NB4 (cell line): ENCODE measurements at places on chromosomes 7 and 10.
A peak's percentile ranks its signal among the peaks of the same experiment; 100 is the strongest.

DNA sequence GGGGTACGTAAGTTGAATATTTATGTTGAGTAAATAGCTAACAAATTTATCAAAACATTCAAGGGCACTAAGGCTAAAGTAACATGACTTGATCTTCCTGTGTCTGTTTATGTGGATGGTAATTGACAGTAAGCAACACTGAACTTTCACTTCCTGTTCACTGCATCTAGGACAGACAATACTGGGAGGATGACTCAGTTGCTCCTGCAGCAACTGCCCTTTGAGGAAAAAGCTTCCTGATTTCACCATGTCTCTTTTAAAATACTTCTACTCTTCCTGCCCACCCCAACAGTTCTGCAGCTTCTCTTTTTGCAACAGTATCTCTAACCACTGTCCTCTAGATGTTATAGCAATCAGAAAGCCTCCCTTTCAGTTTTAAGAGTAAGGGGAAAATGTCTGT lies 76.6 kb upstream of the HGF start:
- peak; percentile 99 for DNase-seq

DNA sequence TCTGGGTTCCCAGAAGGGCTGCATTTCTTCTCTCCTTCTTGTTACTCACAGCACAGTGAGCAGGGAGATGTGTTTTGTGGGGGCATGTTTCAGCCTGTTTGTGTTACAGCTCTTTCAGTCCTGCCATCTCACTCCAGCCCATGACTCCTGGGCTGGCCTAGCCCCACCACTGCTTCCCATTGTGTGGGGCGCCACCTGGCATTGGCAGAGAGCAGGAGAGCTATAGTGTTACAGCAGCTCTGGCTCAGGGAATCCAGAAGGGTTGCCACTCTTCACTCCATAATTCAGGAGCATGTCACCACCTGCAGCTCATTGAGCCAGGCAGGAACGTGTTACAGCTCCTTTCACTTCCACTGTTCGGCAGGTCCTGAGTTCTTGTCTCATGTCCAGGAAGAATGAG lies 30.0 kb downstream of the CLDN12 start:
- no peak for DNase-seq

GRCh38 chr10:124313374-124313773 lies 105.3 kb downstream of the OAT start:
- no peak for DNase-seq

- no peak for DNase-seq
Measured at GRCh38 chr10:126059076-126059826, 162.9 kb downstream of the FANK1 start.

- DNase-seq, result no peak
Measured at GRCh38 chr10:24650669-24651391, 72.9 kb downstream of the ARHGAP21 start.

GRCh38 chr10:95278061-95278988 lies 12.5 kb downstream of the PDLIM1 start:
- no peak for DNase-seq

GRCh38 chr10:92845921-92846320 lies 2.4 kb upstream of the EXOC6 start:
- peak; percentile 75 for DNase-seq

- DNase-seq, result no peak
Measured at GRCh38 chr7:44639671-44640321, 33.4 kb downstream of the OGDH start.

GRCh38 chr10:23373156-23373555 lies 28.6 kb upstream of the C10orf67 start:
- DNase-seq, result no peak

- peak; percentile 20 for DNase-seq
Measured at GRCh38 chr10:96413151-96413787, 54.5 kb upstream of the OPALIN start.

GRCh38 chr10:62894156-62894555 lies 78.0 kb upstream of the EGR2 start:
- no peak for DNase-seq

GRCh38 chr7:39950473-39951225 lies 593 bp downstream of the CDK13 start:
- peak; percentile 83 for DNase-seq

- DNase-seq, result no peak
Measured at GRCh38 chr10:66836057-66836456, 89.8 kb upstream of the LRRTM3 start.

GRCh38 chr10:90319188-90319914 lies 538.5 kb downstream of the HTR7 start:
- DNase-seq, result peak; percentile 26

DNA sequence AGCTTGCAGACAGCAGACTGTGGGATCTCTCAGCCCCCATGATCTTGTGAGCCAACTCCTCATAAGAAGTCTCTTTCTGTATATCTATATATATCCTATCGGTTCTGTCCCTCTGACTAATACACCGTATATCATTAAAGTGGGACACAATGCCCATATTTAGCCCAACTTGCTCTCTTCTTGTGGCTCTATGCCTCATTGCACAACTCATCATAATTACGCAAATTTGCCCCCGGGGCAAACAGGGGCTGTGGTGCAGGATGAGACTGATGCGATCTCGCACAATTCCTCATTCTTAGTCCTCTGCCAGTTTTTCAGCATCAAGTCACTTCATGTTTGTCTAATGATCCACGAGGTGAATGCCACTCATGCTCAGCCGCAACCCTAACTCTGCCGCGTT lies 183.2 kb downstream of the PRPF18 start:
- DNase-seq, result peak; percentile 80

GRCh38 chr7:17640730-17641377 lies 299.4 kb downstream of the SNX13 start:
- peak; percentile 63 for DNase-seq

DNA sequence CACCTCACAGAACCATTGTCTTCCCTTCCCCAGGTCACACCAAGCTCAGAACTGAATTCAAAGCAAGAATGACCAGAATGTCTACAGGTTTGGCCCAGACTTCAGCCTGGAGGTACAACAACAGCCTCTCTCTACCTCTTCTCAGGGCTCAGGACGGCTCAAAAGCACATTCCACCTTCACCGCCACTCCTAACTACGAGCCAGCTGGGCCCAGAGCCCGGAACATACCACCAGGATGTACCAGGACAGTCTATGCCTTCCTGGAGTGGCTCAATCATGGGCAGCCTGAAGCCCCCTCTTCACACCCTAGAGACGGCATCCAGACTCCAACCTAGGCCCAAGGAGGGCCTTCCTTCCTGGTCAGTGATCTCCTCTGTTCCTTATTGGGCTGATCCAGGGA lies 41.6 kb downstream of the ANXA8 start:
- DNase-seq, result no peak

DNA sequence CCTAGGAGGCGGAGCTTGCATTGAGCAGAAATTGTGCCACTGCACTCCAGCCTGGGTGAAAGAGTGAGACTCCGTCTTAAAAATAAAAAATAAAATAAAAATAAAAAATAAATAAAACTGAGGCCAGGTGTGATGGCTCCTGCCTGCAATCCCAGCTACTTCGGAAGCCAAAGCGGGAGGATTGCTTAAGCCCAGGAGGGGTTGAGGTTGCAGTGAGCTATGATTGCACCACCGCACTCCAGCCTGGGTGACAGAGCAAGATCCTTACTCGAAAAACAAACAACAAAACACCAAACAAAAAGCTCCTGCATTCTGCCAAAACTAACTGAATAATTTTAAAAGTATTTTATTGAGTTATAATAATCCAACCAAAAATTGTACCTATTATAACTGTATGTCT lies 36.2 kb downstream of the AGAP4 start:
- DNase-seq, result peak; percentile 15

DNA sequence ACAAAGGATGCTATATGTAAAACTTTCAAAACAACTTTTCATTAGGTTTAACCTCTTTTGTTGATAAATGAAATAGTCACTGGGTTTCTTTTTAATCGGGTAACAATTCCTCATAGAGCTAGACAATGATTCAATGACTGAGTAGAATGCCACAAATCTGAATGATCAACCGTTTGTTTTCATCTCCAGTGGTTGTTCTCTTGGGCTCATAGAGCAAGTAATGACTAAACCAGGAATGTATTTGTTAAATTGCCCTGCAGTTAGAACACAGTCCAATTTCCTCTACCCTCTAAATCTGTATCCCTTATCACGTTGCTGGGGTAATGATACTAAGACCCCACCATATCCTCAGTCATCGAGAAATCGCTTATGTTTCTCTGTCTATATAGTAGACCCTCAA lies 40.0 kb downstream of the CNNM1 start:
- DNase-seq, result no peak

DNA sequence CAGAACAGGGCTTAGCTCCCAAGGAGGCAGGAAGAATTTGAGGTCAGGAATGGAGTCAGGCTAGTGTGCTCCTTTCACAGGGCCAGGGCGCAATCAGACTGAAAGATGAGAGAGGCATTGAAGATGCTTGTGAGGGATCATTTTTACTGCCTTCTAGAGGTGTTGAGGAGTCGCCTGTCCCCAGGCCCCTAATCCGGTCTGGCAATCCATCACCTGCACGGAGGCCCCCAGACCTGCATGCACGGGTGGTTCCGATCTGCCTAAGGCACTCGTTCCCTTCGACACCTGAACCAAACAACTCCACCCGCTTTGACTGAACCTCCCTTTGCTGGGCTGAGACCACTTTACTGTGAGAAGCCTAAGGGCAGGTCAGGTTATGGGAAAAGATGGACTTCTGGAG lies 8.0 kb downstream of the FOXI2 start:
- DNase-seq, result no peak

DNA sequence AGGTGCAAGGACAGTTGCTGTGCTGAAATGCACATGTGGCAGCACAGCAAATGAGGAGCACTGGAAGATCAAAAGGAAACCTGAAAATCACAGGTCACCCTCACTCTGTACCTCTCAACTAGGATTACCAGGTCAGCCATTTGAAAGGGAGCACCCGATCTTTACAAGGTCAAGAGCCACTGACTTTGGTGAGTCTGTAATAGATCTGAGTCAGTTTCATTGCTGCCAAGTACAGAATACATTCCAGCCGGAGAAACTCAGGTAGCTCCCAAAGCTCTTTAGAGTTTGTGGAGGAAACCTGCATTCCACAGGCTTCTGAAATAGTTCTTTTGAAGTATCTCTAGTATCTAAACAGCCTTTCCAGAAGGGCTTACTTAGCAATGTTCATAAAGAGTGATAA lies 217.5 kb downstream of the SNX13 start:
- no peak for DNase-seq

DNA sequence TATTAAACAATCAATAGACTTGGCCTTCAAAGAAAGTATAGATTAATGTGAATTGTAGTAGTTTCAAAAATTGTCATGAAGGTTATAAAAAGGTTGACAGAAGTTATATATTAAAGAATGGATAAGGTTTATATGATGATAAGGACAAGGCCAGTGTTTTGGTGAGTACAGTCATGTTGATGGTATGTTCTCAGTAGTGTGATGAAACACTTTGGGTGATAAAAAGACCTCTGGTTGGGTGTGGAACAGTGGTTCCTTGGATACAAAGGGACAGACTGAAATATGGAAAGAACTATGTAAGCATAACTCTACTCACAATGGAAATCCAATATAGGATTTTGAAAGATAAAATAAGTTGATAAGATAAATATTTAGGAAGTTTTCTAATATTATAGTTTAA lies 866.3 kb downstream of the ANKRD7 start:
- DNase-seq, result no peak

GRCh38 chr10:65911151-65911835 lies 1014.5 kb upstream of the LRRTM3 start:
- peak; percentile 3 for DNase-seq

- DNase-seq, result no peak
Measured at GRCh38 chr7:40283391-40283790, 148.6 kb downstream of the SUGCT start.

- no peak for DNase-seq
Measured at GRCh38 chr10:109259293-109259692, 664.0 kb downstream of the XPNPEP1 start.

- peak; percentile 80 for DNase-seq
Measured at GRCh38 chr10:118958984-118959925, 70.3 kb upstream of the NANOS1 start.

- no peak for DNase-seq
Measured at GRCh38 chr10:129771576-129771975, 192.5 kb downstream of the EBF3 start.

DNA sequence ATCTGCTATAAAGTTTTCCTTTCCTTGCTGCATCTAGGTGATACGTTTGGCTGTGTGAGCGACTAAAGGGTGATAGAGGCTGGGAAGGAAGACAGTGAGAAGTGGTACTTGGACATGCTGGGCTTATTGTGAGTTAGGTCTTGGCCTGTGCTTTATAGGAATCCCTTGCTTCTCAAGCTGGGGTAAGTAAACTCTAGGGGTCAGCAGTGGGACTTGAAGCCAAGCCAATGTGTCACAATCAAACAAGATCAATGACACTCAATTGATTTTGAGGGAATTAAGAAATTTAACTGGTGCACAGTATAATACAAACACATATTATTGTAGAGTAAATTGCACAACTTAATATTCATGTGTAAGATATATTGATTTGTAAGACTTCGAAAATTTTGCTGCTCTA lies 155.8 kb upstream of the AOAH start:
- DNase-seq, result peak; percentile 35

DNA sequence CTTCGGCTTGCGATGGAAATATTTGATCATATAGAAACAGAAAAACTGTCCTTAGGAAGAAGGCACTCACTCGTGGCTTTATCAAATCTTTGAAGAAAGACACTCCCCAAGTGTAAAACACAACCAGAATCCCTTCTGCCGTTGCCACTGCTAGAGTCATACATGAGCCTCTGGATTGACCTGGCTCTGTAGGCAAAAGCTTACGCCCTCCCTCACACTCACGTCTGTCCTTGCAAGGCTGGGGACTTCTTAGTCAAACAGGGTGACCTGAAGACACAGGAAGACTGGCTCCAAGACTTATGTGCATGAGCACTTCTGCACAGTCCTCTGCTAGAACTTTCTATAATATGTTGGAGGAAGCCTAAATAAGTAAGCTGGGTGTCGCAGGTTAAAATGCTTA lies 135.4 kb upstream of the MDFIC start:
- no peak for DNase-seq

GRCh38 chr10:11533328-11533781 lies 78.1 kb downstream of the USP6NL start:
- peak; percentile 7 for DNase-seq

DNA sequence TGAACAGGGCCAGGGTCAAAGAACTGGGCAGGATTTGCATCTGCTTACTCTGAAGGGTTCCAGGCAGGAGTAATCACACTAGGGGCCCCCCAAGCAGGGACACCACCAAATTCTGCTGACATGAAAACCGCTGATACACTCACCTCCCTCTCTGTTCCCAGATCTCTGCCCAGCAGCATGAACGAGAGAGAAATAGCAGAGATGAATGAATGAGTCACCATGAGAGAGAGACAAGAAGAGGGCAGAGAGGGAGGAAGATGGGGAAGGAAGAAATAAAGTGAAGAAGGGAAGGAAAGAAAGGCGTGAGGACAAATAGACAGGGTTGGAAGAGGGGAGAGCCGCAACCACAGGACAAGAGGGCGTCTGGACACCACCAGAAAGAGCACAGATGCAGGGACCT lies 285.9 kb upstream of the NEBL start:
- DNase-seq, result no peak

DNA sequence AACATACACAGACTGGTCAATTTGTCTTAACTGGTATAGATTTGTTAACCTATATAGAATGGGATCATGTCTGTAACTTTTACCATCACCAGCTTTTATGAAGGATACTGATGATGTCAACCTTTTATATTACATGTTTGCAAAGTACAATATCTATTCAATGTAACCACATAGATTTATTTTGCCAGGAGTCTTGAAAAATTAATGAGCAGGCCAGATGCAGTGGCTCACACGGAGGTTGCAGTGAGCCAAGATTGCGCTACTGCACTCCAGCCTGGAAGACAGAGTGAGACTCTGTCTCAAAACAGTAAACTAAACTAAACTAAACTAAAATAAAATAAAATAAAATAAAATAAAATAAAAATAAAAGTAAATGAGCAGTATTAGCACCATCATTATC lies 30.0 kb upstream of the PARD3 start:
- no peak for DNase-seq

- no peak for DNase-seq
Measured at GRCh38 chr10:24208661-24209431, at the start of gene KIAA1217. Gene KIAA1217 (plus strand): TSS chr10:24209138. CDS start chr10:24209194, 56 bp downstream.
